ENCODE measurements at places on chromosomes 12 and 14.
A peak's percentile ranks its signal among the peaks of the same experiment; 100 is the strongest.

DNA sequence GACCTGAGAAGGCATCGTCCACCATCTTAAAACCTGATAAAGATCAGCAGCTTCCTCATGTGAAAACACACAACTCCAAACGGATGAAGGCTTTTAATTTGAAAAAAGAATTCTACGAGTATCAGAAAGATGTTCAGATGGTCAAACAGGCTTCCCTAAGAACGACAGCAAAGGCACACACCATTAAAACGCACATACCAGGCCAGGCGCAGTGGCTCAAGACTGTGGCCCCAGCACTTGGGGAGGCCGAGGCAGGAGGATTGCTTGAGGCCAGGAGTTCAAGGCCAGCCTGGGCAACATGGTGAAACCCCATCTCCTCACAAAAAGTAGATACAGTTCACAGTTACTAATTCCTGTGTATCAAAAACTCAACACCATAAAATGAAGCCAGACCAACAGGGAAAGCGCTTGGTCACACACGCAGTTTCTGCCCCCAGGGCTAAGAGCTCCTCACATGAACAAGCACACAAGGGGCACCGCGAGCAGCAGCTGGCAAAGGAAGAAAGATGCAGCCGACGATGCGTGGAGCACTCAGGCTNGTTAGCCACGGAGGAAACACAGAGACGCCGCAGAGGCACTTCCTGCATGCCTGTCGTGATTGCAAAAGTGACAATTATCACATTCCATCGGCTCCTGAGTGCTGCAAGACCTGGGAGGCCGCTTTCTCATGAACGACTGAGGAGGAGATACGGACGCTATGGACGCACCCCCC lies 78.0 kb downstream of the NOC4L start:
- H3K27me3 ChIP-seq = no peaks in the 10 kb centered on the region
- H3K4me1 ChIP-seq = no peaks in the 10 kb centered on the region
- no peak for DNase-seq
- no peaks in the 10 kb centered on the region for H3K36me3 ChIP-seq
- H3K27ac ChIP-seq = no peak overlapping the region

GRCh38 chr12:99392091-99392850 lies 255.3 kb upstream of the GARIN6 start:
- DNase-seq = no peak
- no peak overlapping the region for H3K4me3 ChIP-seq
- H3K27me3 ChIP-seq = no peaks in the 10 kb centered on the region
- H3K27ac ChIP-seq = no peak overlapping the region
- no peaks in the 10 kb centered on the region for H3K36me3 ChIP-seq

DNA sequence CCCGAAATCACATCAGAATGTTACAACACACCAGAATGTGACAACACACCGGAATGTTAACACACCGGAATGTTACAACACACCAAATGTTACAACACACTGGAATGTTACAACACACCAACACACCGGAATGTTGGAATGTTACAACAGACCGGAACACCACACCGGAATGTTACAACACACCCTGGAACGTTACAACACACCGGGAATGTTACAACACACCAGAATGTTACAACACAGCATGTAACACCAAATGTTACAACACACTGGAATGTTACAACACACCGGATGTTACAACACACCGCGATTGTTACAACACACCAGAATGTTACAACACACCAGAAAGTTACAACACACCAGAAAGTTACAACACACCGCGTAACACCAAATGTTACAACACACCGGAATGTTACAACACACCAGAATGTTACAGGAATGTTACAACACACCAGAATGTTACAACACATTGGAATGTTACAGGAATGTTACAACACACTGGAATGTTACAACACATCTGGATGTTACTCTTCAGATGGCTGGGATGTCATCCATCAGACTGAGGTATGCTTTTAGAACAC lies 21.1 kb downstream of the CHFR start:
- DNase-seq = no peak
- H3K27ac ChIP-seq = no peak overlapping the region
- no peaks in the 10 kb centered on the region for H3K27me3 ChIP-seq

GRCh38 chr12:3491938-3492792 lies 1.2 kb downstream of the PRMT8 start:
- no peak overlapping the region for H3K4me3 ChIP-seq
- no peaks in the 10 kb centered on the region for H3K36me3 ChIP-seq
- H3K27ac ChIP-seq = no peak overlapping the region
- DNase-seq = peak; percentile 90

DNA sequence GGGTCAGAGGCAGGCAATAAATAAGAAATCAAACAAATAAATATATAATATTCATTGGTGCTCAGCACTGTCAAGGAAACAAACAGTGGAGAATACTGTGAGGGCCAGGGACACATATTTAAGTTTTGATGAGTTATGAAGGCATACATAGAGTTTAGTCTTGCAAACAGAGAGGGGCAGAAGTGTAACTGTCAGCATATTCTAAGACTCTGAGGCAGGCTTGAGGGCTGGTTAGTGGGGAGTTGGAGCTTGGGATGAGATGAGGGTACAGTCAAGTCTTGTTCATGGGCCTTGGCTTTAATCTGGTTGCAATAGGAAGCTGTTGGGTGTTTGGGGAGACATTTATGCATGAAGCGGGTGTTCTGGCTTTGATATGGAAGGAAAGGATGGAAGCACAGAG lies 78.9 kb downstream of the PELI2 start:
- DNase-seq = no peak
- no peaks in the 10 kb centered on the region for H3K27me3 ChIP-seq
- no peak overlapping the region for H3K27ac ChIP-seq
- no peak overlapping the region for H3K4me3 ChIP-seq
- H3K36me3 ChIP-seq = no peaks in the 10 kb centered on the region

- no peak for DNase-seq
- H3K36me3 ChIP-seq = no peaks in the 10 kb centered on the region
- no peaks in the 10 kb centered on the region for H3K27me3 ChIP-seq
- no peaks in the 10 kb centered on the region for H3K4me1 ChIP-seq
- no peak overlapping the region for H3K4me3 ChIP-seq
Observed at GRCh38 chr14:86530457-86530856, 1000.5 kb downstream of the FLRT2 start.

DNA sequence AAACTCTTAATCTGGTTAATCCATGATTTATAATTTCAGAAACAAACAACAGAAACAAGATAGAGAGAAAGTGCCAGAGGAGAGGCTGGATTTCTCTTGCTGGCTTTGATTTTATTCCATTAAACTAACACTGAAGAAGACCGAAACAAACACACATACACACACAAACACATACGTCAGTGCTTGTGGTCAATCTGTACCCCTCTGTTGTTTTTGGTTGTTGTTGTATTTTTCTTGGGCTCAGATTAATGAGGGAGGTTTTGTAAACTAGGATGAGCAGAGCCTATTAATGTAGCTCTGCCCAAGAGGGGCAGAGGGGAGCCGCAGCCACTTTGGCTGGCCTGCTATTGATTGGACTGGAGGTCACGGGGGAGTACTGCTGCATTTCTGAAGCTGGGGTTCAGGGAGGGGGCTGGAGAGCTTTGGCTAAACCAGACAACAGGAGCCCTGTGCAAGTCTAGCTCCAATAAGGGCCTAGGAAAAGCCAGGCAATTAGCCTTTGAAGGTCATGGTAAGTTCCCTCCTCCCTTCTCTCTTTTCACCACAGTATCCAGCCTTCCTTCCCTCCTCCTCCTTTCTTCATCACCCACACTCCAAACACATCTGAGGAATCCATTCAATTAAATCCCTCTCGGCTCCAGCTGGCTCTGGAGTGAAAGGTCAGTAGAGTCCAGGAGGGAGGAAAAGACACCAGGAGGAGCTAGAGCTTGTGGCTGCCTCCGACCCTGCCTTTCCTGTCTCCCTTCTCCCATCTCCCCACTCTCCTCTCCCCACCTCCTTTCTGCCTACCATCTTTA lies 344.1 kb upstream of the LMO3 start:
- no peak for DNase-seq
- H3K27me3 ChIP-seq = no peaks in the 10 kb centered on the region
- no peaks in the 10 kb centered on the region for H3K36me3 ChIP-seq
- no peak overlapping the region for H3K27ac ChIP-seq

DNA sequence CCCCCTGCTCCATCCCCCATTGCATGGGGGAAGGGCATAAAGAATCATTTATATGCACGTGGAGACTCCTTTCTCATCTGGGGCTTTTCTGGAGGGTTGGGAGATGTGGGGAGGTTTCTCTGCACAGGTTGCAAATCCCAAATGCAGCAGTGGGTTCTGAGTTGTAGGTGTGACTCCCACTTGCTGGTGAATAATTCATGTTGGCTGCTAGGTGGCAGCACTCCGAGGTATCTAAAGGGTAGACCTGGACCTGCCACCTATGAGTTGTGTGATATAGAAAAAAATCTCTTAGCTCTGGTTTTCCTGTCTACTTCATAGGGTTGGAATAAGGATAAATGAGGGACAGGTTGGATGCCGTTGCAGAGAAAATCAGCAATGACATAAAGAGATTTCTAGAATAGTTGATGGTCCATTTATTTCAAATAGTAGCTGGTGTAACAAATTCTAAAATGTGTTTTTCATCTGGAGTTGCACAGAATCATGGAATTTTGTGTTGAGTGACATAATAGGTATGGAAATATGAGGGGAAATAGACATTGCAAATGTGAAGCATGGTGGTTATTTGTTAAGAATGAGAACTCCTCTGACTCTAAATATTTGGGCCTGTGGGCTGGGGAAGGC lies 4.6 kb downstream of the MARCHF9 start:
- H3K36me3 ChIP-seq = peaks cover 16% of the 10 kb centered on the region
- H3K27me3 ChIP-seq = peaks cover 1% of the 10 kb centered on the region
- H3K4me1 ChIP-seq = peaks cover 23% of the 10 kb centered on the region
- no peak for DNase-seq
- H3K4me3 ChIP-seq = no peak overlapping the region

DNA sequence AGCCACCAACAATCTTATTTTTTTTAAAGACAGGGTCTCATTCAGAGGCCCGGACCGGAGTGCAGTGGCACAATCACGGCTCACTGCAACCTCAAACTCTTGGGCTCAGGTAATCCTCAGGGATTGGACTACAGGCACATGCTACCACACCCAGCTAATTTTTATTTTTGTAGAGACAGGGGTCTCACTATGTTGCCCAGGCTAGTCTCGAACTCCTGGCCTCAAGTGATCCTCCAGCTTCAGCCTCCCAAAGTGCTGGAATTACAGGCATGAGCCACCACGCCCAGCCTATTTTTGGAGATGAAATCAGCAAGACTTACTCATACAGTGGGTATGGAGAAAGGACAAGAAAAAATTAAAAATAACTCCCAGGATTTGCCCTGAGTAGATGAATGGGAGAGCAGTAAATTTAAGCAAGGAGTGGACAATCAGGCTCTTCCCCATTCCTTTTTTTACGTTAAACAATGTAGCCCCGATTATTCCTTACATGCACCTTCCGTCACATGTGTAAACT lies 13.2 kb downstream of the FMNL3 start:
- H3K4me3 ChIP-seq = no peak overlapping the region
- peaks cover 40% of the 10 kb centered on the region for H3K4me1 ChIP-seq
- DNase-seq = no peak
- no peaks in the 10 kb centered on the region for H3K27me3 ChIP-seq
- no peak overlapping the region for H3K27ac ChIP-seq

GRCh38 chr12:57694459-57695019 lies 607 bp downstream of the OS9 start:
- DNase-seq = no peak
- H3K27me3 ChIP-seq = no peaks in the 10 kb centered on the region
- peaks cover 13% of the 10 kb centered on the region for H3K4me1 ChIP-seq
